ENCODE measurements at places on chromosomes 5 and 9. TPM values are rescaled to one million over a fixed set of nuclear protein-coding genes. Genes with fewer than 3 reads are reported as not detected.

Gene TNPO1
- 78.3 TPM for total RNA-seq

Gene PCDHGA1
- not detected for total RNA-seq

Gene SLCO6A1
- not detected for total RNA-seq

Gene RXFP3
- not detected for total RNA-seq

Gene CATSPER3
- total RNA-seq: 0.88 TPM

Gene ACTBL2
- total RNA-seq: not detected

DNA sequence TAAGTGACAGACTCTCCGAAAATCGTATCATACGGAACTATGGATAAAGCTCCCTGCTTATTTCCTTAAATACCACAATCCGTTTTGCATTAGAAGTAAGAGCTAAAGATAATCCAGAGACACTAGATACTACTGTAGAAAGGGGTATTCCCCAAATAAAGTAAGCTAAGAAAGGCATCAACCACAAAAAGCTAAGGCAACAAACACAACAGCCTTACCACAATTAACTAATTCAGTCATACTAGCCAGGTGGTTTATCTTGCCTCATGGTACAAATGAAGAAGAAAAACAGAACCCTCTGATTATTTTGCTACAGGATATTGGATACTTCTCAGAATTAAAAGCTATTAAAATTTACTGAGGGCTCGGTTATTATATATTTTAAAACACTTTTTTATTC lies 14.1 kb downstream of the ERP44 start:
- no peaks in the 10 kb centered on the region for H3K27me3 ChIP-seq
- DNase-seq: no peak
- peaks cover 64% of the 10 kb centered on the region for H3K4me1 ChIP-seq
- peaks cover 6% of the 10 kb centered on the region for H3K36me3 ChIP-seq
- no peak overlapping the region for H3K4me3 ChIP-seq

- H3K27ac ChIP-seq: no peak overlapping the region
- no peaks in the 10 kb centered on the region for H3K36me3 ChIP-seq
- DNase-seq: no peak
- H3K4me3 ChIP-seq: no peak overlapping the region
These were observed 52.3 kb downstream of the GGTA1 start for GRCh38 chr9:121447321-121447834.

DNA sequence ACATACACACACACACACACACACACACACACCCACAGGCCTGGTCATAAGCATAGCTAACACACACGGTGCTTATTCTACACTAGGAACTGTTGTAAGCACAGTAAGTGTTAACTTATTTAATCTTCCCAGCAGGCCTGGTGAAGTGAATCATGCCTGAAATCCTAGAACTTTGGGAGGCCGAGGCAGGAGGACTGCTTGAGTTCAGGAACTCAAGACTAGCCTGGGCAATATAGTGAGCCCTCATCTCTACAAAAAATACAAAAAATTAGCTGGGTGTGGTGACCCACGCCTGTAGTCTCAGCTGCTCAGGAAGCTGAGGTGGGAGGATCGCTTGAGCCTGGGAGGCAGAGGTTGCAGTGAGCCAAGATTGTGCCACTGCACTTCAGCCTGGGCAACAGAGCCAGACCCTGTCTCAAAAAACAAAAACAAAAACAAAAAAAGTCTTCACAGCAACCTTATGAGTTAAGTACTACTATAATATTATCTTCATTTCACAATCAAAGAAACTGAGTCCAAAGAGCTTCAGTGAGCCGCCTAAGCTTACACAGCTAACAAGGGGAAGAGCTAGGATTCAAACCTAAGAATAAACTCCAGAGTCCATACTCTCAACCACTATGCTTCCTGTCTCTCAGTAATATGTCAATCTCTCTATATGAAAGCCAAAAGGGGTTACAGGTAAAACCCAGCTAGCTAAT lies 2.3 kb downstream of the MEGF9 start:
- H3K27me3 ChIP-seq: no peaks in the 10 kb centered on the region
- peak; percentile 25 for DNase-seq
- peaks cover 46% of the 10 kb centered on the region for H3K4me1 ChIP-seq

DNA sequence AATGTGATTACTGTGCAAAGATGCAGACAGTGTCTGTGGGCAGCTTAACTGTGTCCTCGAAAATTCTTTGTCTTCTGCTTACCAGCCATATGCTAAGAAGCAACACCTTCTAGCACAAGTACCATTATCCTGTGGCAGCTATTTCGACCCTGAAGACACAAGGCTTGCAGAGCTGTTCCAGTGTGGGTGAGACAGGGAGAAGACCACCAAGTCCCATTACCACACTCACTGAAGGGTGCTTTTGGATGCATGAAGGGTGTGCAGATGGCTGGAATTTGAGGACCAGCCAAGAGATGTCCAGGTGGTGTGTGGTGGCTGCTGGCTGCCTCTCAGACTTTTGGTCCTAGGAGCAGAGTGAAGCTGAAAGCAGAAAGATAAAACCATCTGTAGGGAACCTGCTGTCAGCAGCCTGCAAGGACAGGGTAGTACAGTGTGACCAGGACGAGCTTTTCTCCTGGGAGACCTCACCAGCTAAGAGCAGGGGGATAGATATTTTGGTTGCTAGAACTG lies 161.8 kb downstream of the ICE1 start:
- no peak overlapping the region for H3K4me3 ChIP-seq
- no peak for DNase-seq

DNA sequence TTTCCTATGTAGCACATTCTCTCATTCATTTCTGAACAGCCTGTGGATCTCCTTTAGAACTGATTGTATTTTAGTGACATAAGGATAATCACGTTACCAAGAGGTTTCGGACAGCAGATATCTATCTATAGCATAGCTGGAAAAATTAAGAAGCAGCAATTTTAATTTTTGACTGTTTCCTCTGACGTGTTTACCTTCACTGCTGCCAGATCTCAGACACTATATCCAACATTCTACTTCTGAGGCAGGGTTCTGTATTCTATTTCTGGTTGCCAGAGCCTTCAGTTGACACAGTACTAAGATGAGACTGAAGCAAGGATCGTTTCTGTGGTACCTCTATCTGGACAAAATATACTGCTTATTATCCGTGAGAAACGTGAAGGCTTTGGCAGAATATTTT lies at the start of gene EFCAB9:
EFCAB9 (plus strand) TSS at position 301 of the 400 bp plus-strand sequence; CDS start at position 302, 1 bp downstream.
- H3K27me3 ChIP-seq: peaks cover 10% of the 10 kb centered on the region
- no peaks in the 10 kb centered on the region for H3K36me3 ChIP-seq
- DNase-seq: no peak
- peaks cover 5% of the 10 kb centered on the region for H3K4me1 ChIP-seq
- H3K27ac ChIP-seq: no peak within 1 kb of the TSS

DNA sequence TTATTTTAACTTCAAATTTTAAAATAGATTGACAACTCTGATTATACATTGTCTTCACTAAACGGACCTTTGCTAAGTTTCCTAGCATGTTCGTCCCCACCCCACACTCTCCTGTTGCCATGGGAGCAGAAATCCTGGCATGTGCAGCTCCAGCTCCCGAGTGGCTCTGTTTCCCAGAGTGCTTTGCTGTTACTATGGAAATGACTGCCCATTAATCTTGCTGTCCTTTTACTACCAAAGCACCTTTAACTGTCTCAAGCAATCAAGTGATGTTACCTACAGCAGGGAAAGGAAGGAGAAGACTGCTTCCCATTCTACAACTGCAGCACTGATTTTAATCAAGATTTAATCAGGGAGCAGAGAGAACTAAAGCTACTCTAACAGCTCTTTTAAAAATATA lies 212.0 kb upstream of the KIF2A start:
- no peaks in the 10 kb centered on the region for H3K36me3 ChIP-seq
- no peak overlapping the region for H3K4me3 ChIP-seq
- DNase-seq: no peak
- no peaks in the 10 kb centered on the region for H3K27me3 ChIP-seq

DNA sequence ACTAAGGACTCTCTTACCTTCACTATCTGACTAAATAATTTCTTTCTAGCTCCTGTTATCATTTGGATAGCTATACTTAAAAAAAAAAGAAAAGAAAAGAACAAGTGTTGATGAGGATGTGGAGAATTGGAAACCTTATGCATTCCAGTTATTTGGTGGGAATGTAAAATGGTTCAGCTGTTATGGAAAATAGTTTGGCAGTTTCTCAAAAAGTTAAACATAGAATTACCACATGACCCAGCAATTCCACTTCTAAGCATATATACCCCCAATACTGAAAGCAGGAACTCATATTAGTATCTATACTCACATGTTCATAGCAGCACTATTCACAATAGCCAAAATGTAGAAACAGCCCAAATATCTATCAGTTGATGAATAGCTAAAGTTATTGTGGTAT lies 61.1 kb downstream of the GNA14 start:
- H3K27me3 ChIP-seq: peaks cover 14% of the 10 kb centered on the region
- no peak for DNase-seq
- H3K4me3 ChIP-seq: no peak overlapping the region
- H3K27ac ChIP-seq: no peak overlapping the region

GRCh38 chr9:36928670-36929349 lies 105.3 kb downstream of the PAX5 start:
- H3K27ac ChIP-seq: no peak overlapping the region
- no peaks in the 10 kb centered on the region for H3K36me3 ChIP-seq
- DNase-seq: peak; percentile 34
- peaks cover 3% of the 10 kb centered on the region for H3K27me3 ChIP-seq
- no peak overlapping the region for H3K4me3 ChIP-seq

DNA sequence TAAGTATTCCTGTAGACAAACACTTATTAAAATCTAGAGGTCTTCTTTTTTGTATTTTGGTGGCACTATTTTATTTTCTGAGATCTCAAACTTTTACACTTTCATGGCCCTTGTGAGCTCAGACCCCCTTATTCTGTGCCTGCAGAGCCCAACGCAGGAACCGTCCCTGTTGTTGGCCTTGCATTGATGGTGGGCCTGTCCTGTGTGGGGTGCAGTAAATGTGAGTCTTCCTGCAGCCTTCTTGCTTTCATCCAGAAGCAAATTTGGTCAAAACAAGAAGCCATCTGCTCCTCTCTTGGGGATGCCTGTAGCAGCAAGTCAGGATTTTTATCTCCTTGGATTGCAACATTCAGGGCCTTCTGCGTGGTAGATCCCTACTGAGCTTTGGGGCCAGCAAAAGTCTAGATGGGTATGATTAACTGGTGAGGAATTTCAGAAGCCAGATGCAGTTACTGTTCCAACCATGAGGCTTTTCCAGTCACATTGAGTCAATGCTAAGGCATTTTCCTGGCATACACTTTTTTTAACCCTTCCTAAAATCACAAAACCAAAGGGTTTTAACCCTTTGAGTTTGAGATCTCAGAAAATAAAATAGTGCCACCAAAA lies 31.7 kb downstream of the BASP1 start:
- DNase-seq: no peak
- no peaks in the 10 kb centered on the region for H3K27me3 ChIP-seq
- no peak overlapping the region for H3K27ac ChIP-seq
- H3K36me3 ChIP-seq: no peaks in the 10 kb centered on the region

GRCh38 chr5:33439905-33440481 lies 772 bp upstream of the TARS1 start:
- no peaks in the 10 kb centered on the region for H3K27me3 ChIP-seq
- no peak overlapping the region for H3K4me3 ChIP-seq
- no peak for DNase-seq

DNA sequence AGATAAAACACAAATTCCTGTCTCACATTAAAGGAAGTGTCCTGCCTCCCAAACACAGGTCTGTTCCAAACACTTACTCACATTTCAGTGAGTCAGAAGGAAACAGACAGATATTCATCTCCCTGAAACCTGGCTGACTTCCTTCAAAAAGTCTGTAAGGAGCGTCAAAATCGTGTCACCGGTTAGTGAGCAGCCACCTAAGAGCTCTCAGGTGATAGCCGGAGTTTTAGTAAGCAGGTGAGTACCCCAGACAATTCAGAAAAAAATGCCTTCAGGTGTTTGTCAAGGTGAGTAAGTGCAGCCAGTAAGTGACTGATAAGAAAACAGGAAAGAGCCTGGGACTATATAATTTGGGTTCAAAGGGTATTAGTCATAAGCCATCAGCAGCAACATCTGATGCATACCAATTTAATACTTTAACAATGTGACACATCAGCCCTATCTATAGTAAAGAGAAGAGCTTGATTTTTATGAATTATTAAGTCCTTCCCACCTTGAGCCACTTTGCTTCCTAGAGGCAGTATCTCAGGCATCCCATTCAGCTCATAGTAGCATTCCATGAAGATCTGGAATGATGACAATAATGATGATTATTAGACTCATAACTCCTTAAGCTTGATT lies 1.3 kb upstream of the ITGA2 start:
- H3K27me3 ChIP-seq: peaks cover 30% of the 10 kb centered on the region
- peaks cover 62% of the 10 kb centered on the region for H3K4me1 ChIP-seq
- peak overlapping the region; percentile 29 for H3K27ac ChIP-seq

GRCh38 chr5:135236908-135237747 lies 161.9 kb downstream of the MACROH2A1 start:
- peak; percentile 14 for DNase-seq
- no peaks in the 10 kb centered on the region for H3K4me1 ChIP-seq
- no peaks in the 10 kb centered on the region for H3K36me3 ChIP-seq
- peaks cover 7% of the 10 kb centered on the region for H3K27me3 ChIP-seq

DNA sequence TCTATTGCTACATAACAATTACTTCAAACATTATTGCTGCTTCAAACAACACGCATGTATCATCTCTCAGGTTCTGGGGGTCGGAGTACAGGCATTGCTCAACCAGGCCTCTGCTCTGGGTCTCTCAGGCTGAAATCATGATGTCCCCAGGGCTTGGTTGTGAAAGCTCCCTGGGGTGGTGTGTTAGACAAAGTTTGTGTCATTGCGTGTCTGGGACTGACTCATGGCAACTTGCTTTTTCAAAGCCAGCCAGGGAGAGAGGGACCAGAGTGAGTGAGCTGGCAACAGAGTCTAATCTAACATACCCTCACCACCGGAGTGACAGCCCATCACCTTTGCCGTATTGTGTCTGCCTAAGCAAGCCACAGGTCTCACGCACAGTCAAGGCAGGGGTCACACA lies 259.2 kb upstream of the NFIL3 start:
- no peak overlapping the region for H3K27ac ChIP-seq
- H3K27me3 ChIP-seq: peaks cover 17% of the 10 kb centered on the region
- DNase-seq: no peak
- no peak overlapping the region for H3K4me3 ChIP-seq
- H3K4me1 ChIP-seq: peaks cover 4% of the 10 kb centered on the region
- H3K36me3 ChIP-seq: no peaks in the 10 kb centered on the region
